Ovary (tissue), 10 donors: ENCODE measurements at places on chromosomes 4 and X. TPM values are rescaled to one million over a fixed set of nuclear protein-coding genes. Genes with fewer than 3 reads are reported as not detected.

The GPR78 gene
- polyA plus RNA-seq: 1.6 TPM

The ADRA2C gene
- polyA plus RNA-seq: 0.75 TPM

The IGSF1 gene
- polyA plus RNA-seq: 3.5 TPM

DNA sequence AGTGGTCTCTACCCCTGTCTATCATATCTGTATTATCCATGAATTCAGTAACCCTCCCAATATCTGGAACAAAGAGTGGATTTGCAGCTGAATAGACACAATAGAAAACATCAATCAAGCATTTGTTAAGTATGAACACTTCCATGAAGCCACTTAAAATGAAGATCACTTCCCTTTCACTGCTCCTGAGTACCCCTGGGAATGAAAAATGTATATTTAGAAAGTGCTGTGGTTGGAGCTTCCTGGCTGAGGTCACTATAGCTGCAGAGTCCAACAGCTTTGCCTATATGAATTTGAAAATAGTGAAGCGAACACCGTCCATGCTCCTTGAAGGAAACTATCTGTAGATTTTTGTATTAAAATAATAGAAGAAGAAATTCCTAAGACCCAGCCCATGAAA, 227.0 kb downstream of the DTHD1 start:
- no peak overlapping the region for H3K4me3 ChIP-seq
- H3K4me1 ChIP-seq: no peaks in the 10 kb centered on the region
- no peaks in the 10 kb centered on the region for H3K36me3 ChIP-seq
- DNase-seq: no peak
- H3K27me3 ChIP-seq: no peaks in the 10 kb centered on the region

DNA sequence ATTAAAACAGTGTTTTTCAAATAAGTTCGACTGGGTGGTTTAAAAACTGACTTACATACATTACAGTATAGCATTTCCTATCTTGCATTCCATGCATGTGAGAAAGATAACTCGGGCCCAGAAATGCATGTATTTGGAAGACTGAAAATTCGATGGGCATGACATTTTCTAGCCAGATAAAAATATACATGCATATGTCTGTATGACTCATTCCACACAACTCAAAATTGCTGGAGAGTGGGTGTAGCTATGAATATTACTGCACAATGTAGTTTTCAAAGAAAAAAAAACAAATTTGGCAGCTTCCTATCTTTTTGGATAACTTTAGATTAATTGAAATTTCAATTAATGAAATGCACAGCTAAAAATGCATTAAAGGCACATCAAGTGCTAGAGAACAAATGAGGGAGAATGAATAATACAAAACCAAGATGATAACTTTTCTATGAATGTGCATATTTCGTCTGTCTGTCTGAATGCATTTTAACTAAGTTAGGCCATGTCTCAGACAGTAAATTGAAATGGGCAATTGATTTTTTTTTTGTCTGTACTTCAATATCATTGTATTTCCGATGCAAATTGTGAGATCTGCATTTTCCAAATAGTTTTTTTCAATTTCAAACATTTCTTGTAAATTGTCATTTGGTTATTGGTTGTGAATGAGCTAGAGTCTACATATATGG, 54.5 kb upstream of the GABRA2 start:
- H3K27me3 ChIP-seq: no peaks in the 10 kb centered on the region
- H3K4me1 ChIP-seq: no peaks in the 10 kb centered on the region
- no peak overlapping the region for H3K27ac ChIP-seq
- DNase-seq: no peak

- peaks cover 2% of the 10 kb centered on the region for H3K4me1 ChIP-seq
- no peaks in the 10 kb centered on the region for H3K36me3 ChIP-seq
- DNase-seq: no peak
- no peak overlapping the region for H3K4me3 ChIP-seq
- no peaks in the 10 kb centered on the region for H3K27me3 ChIP-seq
These were observed 93.6 kb downstream of the GPR143 start for GRCh38 chrX:9671998-9672397.

- H3K4me1 ChIP-seq: no peaks in the 10 kb centered on the region
- H3K4me3 ChIP-seq: no peak overlapping the region
- DNase-seq: no peak
- H3K27ac ChIP-seq: no peak overlapping the region
These were observed 167.9 kb downstream of the CORIN start for GRCh38 chr4:47669946-47670345.

GRCh38 chrX:47240619-47241018, 7.8 kb downstream of the USP11 start:
- no peaks in the 10 kb centered on the region for H3K4me1 ChIP-seq
- H3K27me3 ChIP-seq: no peaks in the 10 kb centered on the region
- no peak for DNase-seq
- H3K36me3 ChIP-seq: no peaks in the 10 kb centered on the region
- no peak overlapping the region for H3K27ac ChIP-seq

The TGIF2LX gene
- polyA plus RNA-seq: not detected

DNA sequence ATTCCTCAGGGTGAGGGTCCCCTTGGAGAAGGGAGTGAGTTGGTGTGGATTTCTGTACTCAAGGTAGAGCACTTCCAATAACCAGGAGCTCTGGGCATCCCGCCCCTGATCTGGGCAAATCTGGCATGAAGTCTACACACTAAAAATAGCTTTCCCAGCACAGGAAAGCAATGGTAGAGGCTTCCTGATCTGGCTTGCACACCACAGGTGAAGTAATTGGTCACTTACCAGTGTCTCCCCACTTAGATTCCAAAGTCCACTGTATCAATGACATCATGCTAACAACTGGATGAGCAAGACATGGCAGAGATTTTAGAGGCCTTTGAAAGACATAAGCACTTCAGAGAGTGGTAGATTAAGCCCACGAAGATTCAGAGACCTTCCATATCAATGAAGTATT, 17.8 kb upstream of the IDS start:
- H3K27ac ChIP-seq: no peak overlapping the region
- no peaks in the 10 kb centered on the region for H3K27me3 ChIP-seq
- no peak overlapping the region for H3K4me3 ChIP-seq

DNA sequence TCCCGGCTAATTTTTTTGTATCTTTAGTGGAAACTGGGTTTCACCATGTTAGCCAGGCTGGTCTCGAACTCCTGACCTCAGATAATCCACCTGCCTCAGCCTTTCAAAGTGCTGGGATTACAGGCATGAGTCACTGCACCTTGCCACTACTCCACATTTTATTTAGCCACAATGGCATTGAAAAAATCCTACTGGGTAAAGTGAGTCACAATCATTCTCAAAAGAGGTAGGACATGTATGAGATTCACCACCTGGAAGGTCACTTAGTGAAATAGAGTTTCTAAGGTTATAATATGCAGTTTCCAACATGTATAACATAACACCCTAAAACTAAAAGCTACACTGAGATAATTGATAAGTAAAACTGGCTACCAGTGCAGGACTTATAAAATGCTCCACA, 159.2 kb downstream of the BTC start:
- H3K4me1 ChIP-seq: no peaks in the 10 kb centered on the region
- H3K27ac ChIP-seq: no peak overlapping the region
- H3K27me3 ChIP-seq: no peaks in the 10 kb centered on the region
- DNase-seq: no peak
- H3K36me3 ChIP-seq: no peaks in the 10 kb centered on the region
- no peak overlapping the region for H3K4me3 ChIP-seq

GRCh38 chr4:168264903-168265302, 53.6 kb downstream of the DDX60 start:
- no peak overlapping the region for H3K4me3 ChIP-seq
- no peak for DNase-seq
- H3K27ac ChIP-seq: no peak overlapping the region

DNA sequence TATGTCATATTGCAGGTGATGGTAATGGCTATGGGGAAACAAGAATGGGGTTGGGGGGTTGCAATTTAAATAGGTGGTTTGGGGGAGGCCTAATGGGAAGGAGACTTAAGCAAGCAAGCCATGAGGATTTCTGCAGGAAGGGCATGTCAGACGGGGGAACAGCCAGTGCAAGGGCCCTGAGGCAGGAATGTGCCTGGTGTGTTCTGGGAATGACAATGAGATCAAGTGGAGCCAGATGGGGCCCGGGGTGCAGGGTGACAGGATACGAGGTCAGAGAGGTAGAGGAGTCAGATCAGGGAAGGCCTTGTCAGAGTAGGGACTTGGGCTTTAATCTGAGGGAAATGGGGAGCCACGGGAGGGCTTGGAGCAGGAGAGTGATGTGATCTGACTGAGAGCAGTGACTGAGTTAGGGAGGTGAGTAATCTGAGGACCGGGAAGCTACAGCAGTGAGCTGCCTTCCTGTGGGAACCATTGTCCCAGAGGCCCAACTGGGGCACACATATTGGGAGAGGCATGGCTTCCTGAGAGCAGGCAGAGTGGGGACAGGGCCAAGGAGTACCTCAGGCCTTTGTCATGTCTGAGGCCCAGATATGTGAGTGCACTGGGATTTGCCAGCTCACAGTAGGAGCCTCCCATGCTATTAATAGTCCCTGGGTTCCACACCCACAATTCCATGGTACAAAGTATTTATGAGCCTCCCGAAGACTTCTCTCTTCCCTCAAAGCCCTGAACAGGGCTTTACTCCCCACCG, 139.8 kb downstream of the BCOR start:
- H3K4me3 ChIP-seq: no peak overlapping the region

GRCh38 chrX:107576841-107577240, 51.5 kb upstream of the PRPS1 start:
- no peaks in the 10 kb centered on the region for H3K36me3 ChIP-seq
- H3K4me1 ChIP-seq: no peaks in the 10 kb centered on the region
- no peaks in the 10 kb centered on the region for H3K27me3 ChIP-seq
- no peak overlapping the region for H3K4me3 ChIP-seq

The NOX1 gene
- 0.28 TPM for polyA plus RNA-seq

The TMEM271 gene
- not detected for polyA plus RNA-seq

The SHISA3 gene
- 2.5 TPM for polyA plus RNA-seq

The CT45A2 gene
- polyA plus RNA-seq: not detected

The RIPPLY1 gene
- not detected for polyA plus RNA-seq

DNA sequence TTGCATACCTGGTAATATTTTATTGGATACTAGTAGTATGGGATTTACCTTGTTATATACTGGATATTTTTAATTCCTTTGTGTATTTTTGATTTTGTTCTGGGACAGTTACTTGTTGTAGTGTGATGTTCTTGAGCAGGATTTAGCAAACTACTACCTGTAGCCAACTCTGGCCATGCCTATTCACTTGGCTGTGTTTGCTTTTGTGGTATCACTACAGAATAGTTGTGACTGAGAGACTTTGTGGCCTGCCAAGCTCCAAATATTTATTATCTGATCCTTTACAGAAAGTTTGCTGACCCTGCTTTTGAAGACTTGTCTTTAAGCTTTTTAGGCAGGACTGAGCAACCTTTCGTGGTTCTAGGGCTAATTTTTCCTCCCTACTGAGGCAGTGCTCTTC, 17.8 kb downstream of the ZCCHC4 start:
- no peak for DNase-seq
- peaks cover 2% of the 10 kb centered on the region for H3K4me1 ChIP-seq
- peak overlapping the region; percentile 48 for H3K27ac ChIP-seq
- H3K4me3 ChIP-seq: no peak overlapping the region
- no peaks in the 10 kb centered on the region for H3K36me3 ChIP-seq
- no peaks in the 10 kb centered on the region for H3K27me3 ChIP-seq

GRCh38 chr4:164215113-164215741, 538.7 kb upstream of the SMIM31 start:
- no peak for DNase-seq
- no peak overlapping the region for H3K4me3 ChIP-seq
- H3K27me3 ChIP-seq: no peaks in the 10 kb centered on the region
- H3K36me3 ChIP-seq: no peaks in the 10 kb centered on the region

- H3K4me3 ChIP-seq: no peak overlapping the region
- no peaks in the 10 kb centered on the region for H3K27me3 ChIP-seq
- H3K4me1 ChIP-seq: no peaks in the 10 kb centered on the region
- H3K27ac ChIP-seq: no peak overlapping the region
These were observed 38.7 kb downstream of the RTL9 start for GRCh38 chrX:110397339-110397738.

DNA sequence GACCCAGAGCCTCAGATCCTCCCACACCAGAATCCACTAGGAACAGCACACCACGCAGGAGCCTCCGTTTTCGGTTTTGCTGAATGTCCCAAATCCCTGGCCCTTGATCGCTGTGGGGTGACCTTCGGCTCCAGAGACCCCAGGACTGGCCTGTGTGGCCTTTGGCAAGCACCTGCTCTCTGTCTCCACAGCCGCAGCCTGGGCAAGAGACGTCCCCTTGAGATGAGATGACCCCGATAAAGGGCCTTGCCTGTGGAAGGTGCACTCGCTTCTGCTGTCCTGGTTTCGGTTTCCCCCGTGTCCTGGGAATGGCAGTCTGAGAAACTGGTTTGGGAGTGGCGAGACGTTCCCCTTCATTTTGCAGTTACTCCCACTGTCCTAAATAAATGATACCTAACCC, 9.6 kb downstream of the PSAPL1 start:
- H3K4me1 ChIP-seq: no peaks in the 10 kb centered on the region
- no peaks in the 10 kb centered on the region for H3K27me3 ChIP-seq
- no peak overlapping the region for H3K4me3 ChIP-seq

DNA sequence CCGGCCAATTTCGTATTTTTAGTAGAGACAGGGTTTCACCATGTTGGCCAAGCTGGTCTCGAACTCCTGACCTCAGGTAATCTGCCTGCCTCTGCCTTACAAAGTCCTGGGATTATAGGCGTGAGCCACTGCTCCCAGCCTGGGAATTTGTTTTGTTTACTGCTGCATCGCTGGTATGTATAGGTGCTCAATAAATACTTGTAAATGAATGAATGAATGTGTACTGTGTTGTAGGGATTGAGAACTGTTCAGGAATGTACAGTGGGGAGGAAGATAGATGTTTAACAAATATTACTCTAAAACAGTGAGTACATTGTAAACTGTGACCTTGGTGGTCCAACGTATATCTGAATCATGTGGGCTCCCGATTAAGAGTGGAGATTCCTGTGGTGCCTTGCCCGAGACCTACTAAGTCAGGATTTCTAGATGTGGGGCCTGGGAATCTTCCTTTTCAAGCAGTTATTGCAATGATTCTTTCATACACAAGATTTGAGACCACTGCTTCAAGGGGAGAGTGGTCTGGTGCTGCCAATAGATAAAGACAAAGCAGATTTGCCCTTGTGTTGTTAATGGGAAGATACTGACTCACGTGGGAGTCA, 41.0 kb downstream of the WWC2 start:
- H3K4me3 ChIP-seq: no peak overlapping the region
- DNase-seq: no peak
- H3K27me3 ChIP-seq: no peaks in the 10 kb centered on the region
- H3K36me3 ChIP-seq: no peaks in the 10 kb centered on the region

- no peak for DNase-seq
- no peaks in the 10 kb centered on the region for H3K4me1 ChIP-seq
- no peaks in the 10 kb centered on the region for H3K27me3 ChIP-seq
- H3K27ac ChIP-seq: no peak overlapping the region
These were observed 1.1 kb upstream of the RRH start for GRCh38 chr4:109826719-109827118.

The VCX3B gene
- polyA plus RNA-seq: not detected
